Stimulated activated CD8-positive, alpha-beta memory T cell treated with anti-CD3 and anti-CD28 coated beads, Interleukin-4, amount 100 ng/mL, for 4 hours (primary cell): ENCODE measurements at places on chromosomes 6 and 20.

GRCh38 chr6:158865769-158866168 lies 46.6 kb upstream of the EZR start:
- no peak for DNase-seq

- no peak for DNase-seq
These were observed 16.1 kb upstream of the CALHM6 start for GRCh38 chr6:116445102-116445501.

DNA sequence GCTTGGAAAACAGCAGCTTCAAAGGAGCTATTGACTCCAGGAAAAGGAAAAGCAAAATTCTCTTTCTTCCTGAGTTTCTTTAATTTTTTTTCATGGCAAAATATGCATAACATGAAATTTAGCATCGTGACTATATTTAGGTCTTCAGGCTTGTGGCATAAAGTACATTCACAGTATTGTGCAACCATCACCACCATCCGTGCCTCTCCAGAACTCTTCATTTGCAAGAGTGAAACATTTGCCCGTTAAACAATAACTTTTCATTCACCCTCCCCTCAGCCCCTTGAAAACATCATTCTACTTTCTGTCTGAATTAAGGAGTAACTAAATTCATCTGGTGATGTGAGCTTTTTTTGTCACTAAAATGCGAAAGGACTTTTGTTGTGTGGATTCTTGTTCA lies 251.7 kb downstream of the PHACTR1 start:
- no peak for DNase-seq

DNA sequence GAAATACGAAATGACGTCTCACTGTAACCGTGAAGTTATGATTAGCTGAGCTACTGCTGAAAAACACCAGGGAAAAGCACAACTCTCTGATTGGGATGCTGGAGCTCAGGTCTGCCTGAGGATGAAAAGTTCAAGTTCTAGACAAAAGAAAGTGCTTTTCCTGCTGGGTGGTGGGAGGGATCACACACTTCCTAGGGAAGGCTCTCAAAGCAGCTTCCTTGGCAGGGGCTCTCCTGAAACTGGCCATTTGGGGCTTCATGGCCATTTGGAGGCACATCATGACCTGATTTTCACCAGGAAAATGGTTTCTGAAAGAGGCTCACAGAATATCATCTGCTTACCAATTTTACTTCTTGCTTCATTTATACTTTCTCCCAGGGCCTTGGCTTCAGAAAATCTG lies 97.1 kb upstream of the KCNK16 start:
- no peak for DNase-seq

- no peak for DNase-seq
These were observed 233.6 kb upstream of the ASCC3 start for GRCh38 chr6:101114703-101115102.

DNA sequence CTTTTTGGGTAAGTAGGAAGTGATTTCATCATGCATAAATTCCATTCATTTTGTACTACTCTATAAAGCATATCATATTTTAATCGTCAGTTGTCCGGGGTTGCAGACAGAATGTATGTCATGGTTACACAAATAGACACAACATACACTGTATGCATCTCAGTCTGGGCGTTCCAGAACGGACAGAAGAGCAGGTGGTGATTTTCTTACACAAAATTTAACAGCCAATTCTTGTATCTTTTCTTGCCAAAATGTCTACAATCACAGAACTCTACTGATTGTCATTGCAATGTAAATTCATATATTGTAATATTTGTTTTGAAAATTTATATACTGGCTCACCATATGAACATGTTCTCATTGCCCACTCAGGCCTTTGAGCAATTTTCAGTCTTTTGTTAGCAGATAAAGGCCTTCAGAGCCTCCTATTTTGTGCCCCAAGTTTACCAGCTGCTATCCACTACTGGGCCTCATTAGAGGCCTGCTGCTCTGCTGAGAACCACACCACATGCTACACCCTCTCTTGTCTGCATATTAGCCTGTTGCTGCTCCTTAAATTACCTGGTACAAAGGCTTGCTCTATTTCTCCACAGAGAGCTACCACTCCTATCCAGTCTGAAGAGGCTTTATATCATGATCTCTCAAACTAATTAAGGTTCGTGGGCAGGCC lies 61.5 kb downstream of the PRDM13 start:
- no peak for DNase-seq

- DNase-seq, result no peak
These were observed 66.8 kb upstream of the THEMIS start for GRCh38 chr6:127967708-127968107.

GRCh38 chr20:45798935-45799642 lies 7.3 kb downstream of the DNTTIP1 start:
- peak; percentile 32 for DNase-seq

DNA sequence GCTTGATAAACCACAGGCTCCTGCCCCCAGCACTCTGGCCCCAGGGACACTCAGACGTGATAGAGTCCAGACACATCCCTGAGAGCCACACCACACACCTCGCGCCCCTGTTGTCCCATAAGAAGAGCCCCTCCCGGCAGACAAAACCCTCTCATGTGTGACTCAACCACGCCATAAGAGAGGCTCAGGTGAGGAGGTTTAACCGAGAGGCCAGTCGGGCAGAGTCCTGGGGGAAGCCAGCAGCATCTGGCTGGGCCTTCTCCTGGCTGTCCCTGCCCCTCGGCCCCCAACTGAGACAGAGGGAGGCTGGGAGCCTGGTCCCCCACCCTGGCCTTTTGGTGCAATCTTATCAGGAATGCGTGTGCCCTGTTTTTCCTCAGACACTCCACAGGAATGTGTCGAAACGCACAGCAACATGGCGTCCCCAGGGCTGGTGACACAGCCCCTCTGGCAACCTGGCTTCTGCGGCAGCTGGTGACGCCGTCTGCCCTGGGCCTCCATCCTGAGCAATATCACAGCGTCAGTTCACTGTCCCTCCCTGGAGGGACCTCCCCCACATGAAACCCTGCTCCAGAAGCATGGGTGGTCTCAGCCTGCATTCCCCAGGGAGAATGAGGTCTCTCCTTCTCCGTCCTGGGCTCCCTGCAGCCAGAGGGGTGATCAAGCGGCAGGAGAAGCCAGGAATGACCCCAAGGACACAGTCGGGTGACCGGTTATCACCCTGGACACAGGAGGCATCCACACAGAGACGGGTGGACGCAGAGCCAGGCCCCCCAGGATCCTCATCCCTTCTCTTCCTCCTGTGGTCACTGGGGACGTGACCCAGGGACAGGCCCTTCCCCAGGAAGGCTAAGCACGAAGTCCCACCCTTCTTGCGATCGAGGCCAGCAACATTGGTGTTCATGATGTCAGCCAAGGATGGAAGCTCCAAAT lies 156.6 kb upstream of the AFDN start:
- no peak for DNase-seq

DNA sequence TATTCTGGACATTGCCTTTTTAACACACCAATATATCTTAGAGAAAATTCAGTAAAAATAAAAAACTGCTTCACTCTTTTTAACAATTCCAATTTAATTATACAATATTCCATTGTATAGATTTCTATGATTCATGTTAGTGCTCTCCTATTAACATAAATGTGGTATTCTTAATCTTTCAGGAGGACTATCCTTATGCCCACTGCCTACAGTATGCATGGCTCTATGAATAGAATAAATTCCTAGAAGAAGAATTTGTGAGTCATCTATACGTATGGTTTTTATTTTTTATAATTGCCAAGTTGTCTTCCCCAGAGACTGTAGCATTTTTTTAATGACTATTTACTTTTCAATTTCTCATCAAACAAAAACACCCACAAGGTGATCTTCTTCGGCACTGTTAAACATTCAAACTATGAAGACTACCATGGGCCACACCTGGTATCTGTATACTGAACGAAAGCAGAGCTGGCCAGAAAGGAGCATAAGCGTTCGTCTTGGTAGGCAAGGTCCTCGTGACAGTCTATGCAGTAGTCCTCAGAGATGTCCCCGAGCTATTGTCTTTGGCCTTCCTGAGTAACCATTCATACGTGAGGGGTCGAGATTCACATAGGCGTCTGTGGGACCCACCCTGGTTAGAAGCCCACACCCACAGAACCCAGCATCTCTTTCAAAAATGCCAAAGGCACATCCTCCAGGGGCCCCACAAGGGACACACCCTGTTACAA lies 74.6 kb downstream of the KIF16B start:
- DNase-seq, result no peak

GRCh38 chr20:53402233-53403005 lies 191.2 kb downstream of the ZNF217 start:
- peak; percentile 11 for DNase-seq

- DNase-seq, result no peak
These were observed 366.2 kb downstream of the TFAP2A start for GRCh38 chr6:10048370-10049297.

DNA sequence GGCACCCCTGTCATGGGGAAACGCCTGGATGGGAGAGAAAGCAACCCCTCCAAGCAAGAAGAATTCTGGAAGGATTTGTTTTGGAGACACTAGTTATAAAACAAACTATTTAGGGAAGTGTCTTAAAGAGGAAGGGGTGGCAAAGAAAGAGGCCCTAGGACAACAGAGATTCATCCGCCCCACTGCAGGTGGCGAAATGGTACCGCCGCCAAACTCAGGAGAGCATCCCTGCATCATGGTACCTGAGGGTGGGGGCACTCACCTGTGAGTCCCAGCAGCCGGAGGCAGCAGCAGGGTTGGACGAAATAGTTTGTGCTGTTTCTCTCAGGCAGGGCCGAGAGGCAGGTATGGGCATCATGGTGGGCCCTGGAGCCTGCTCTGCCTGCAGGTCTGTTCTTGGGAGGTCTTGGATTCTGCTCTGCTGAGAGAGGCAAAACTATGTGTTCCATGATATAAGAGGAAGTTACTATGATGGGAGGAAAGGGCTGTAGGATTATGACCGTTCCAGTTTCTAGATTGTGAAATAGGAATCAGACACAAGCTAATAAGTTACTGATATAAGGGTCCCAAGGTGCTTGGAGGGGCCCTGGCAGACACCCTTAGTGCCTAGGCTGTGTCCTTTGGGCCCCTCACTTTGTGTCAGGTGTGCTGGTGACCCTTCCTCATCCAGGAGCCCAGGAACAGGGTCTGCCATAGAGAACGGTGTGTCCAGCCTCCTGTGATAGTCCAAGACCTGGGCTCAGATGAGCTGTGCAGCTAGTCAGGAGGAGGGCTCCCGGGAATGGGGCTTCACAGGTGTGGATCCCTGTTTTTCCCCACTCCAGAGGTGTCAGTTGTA lies 20.4 kb downstream of the SIRPD start:
- DNase-seq, result no peak

DNA sequence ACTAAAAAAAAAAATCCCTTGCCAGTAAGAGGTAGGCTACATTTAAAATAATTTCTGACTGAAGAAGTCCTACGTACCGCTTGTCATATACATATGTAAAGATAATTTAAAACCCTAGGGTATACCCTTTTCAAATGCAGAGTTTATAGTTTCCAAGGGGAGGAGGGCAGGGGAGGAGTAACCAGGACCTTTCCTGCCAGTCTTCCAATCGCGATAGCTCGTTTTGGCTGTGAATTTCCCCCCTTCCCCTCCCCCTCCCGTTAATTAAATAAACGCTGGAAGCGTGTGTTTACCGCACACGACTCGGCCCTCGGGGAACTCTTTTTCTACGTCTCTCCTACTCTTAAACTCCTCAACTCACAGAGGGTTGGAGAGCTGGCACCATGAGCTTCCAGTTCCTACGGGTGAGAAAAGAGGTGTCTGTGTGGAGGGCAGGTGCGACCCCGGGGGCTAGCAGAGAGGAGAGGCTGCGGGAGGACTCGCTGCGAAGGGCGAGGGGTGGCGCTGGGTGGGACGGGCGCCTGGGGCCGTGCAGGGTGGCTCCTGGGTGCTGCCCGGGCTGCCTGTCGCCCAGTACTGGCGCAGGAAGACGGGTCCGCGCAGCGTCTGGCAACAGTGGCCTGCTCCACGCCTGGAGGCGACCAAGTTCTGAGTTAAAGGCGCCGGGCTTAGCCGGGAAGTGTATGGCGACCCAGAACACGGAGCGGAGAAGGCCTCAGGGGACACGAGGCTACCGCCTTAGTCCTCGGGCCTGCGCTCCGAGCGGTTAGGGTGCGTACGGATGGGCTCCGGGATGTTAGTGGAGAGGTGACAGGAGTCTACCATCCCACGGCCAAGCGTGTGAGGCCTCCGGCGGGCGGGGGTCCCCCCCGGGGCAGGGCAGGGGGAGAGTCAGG lies 4.1 kb upstream of the TFAP2C start:
- no peak for DNase-seq

DNA sequence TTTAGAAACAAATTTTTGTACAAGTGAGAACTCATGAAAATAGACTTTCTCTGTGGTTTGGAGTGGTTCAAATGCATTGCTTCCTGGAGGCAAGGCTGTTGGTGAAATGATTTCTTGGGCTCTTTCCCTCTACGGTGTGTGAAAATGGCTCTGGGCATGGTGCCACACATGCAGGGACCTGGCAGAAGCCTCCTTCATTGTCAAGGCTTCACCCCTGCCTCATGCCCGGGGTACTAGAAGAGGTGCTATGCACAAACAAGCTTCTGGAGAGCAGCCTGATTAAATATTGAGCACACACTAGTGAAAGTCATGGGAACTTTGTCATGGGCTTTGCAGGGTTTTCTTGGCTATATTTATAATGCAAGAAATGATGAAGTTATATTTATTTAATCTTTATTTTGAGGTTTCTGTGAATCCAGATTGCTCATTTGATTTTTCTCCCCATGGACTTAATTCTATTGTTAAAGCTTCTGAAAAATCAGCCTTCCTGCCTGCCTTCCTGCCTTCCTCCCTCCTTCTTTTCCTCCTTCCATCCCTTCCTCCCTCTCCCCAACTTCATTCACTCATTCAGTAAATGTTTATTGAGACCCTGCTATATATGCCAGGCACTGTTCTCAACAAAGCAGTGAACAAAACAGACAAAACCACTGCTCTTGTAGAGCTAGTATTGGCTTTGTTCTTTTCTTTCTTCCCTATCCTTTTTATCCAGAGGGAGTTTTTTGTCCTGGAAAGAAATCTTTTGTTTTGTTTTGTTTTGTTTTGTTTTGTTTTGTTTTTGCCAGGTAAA lies 21.0 kb downstream of the C6orf89 start:
- no peak for DNase-seq

DNA sequence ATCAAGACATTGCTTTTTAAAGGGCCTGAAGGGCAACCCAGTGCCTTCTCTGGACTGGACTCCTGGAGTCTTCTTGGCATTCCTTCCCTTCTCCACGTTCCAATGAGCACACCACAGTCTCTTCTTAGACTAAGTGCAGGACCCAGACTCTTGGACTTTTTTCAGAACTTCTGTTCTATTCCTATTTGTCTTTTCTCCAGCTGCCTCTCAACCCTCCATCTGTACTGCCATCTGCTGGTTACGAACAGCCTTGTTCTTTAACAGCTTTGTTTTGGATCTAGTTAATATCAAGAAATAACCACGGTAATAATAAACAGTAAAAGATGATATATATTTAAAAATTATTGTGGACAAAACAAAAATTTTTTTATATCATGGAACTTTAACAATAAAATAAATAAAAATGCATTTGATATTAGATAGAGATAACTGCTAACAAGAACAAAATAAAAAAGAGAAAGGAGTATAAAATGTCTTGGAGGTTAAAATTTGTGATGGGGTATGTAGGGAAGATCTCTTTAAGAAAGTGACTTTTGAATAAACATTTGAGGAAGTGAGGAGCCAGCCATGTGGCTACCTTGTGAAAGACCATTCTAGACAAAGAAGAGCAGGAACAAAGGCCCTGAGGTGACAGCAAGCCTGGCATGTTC lies 105.1 kb upstream of the HCRTR2 start:
- no peak for DNase-seq
